Lower leg skin (tissue), 4 donors: ENCODE measurements at places on chromosomes 16 and 17. TPM values are rescaled to one million over a fixed set of nuclear protein-coding genes. Genes with fewer than 3 reads are reported as not detected.

DNA sequence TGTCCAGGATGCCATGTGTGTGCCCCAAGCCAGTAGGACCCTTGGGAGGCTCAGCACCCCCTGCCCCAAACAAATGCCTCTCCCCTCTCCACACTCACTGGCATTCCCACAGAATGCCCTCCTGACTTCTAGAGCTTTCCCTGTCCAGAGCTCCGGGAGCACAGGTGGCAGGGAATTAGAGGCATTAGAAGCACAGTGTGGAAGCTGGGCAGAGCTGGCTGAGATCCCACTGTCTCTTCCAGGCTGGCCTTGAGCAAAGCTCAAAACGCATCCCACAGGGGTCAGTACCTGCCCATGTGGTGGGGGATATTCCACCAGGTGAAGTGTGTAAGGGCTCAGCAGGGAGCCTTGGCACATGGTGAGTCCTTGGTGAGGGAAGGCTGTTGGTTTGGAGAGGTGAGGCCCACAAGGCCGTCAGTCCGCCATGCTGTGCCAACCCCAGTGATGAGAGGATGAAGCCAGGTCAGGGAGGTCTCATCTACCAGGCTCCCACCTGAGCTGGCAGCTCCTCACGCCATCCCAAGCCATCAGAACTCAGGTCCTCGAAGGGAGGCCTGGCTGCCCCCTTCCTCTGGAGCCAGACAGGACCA lies 18.1 kb downstream of the ENDOV start:
- DNase-seq: no peak

GRCh38 chr16:85650844-85651628 lies 37.7 kb downstream of the GINS2 start:
- DNase-seq: no peak

DNA sequence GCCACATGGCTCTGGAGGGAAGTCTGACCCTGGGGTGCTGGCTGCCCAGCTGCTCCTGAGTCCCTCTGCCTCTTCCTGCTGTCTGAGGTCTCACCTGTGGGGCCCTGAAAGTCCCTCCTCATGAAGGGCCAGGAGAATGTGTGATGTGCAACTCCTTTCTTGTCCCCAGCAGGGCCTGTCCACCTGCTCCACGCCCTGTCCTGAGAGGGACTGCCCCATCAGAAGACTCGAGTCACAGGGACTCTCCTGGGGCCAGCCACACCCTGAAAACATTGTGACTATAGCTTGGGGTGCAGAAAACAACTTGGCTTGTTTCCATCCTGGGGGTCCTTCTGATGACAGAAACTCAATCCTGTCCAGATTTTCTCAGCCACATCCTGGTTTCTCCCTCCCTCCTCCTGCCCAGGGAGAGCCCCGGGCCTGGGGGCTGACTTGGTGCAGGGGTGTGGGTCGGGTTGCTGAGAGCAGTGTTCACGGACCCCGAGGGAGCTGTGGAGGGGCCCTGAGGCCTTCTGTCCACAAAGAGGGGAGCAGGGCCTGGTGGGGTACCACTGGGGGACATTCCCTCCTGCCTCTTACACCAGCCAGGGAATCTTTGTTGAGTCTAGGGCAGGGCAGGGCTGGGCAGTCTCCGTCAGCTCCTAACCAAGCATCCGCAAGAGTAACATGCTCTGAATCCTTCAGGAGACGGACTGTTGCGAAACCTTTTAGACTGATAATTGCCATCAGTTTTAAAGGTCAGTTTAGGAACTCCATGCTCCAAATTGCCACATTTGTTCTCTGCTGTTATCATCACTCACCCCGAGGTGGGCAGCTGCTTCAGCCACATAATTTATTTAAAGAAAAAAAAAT lies 45.9 kb downstream of the NT5M start:
- peak; percentile 71 for DNase-seq

GRCh38 chr16:5005916-5006315 lies 27.8 kb downstream of the NAGPA start:
- no peak for DNase-seq

GRCh38 chr16:84672276-84673202 lies 24.2 kb downstream of the KLHL36 start:
- peak; percentile 55 for DNase-seq

DNA sequence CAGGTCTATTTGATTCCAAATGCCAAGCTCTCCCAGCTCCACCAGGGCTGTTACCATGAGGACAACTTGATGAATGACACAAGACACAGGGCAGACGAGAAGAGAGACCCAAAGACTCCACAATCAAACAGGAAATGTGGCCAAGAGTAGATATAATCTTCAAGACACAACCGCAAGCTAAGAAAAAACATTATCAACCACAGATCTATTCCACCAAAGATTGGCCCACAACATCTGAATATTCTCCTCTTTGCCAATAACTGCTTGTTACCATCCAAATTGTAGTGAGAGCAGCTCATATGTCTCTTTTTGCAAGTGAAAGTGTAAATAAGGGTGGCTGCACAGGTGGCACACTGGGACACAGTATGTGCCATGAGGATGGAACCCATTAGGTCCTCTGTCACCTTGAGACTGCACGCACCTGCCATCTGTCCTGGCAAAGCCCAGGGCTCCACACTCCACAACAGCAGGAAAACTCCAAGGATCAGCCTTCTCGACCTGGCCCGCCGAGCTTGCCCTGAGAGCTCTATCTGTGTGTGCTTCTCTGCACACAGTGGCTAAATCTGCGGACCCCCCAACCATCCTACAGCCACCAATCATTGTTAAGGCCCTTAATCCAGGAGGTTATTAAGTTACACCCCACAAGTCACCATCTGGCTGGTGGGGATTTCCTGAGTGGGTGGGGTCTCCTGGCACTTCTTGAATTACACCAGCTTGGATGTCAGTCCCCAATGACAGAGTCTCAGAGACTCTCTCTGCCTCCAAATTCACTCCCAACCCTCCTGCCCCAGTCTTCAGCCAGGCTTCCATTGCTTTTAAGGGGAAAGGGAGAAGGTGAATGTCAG lies 50.5 kb downstream of the DYNLRB2 start:
- no peak for DNase-seq

DNA sequence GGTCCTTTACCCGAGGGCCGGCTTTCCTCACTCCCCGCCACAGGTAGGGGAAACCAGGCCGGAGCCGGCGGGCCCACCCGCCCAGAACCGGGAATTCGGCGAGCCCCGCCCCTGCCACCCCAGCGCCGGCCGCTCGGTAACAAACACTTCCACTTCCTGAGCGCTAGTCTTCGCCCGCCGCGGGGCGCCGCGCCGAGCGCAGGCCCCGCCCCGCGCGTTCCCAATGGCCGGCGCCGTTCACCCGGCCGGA lies 224 bp upstream of the NHERF1 start:
- no peak for DNase-seq

Gene KCNJ2
- 10.4 TPM for total RNA-seq

Gene PYY
- total RNA-seq: not detected

DNA sequence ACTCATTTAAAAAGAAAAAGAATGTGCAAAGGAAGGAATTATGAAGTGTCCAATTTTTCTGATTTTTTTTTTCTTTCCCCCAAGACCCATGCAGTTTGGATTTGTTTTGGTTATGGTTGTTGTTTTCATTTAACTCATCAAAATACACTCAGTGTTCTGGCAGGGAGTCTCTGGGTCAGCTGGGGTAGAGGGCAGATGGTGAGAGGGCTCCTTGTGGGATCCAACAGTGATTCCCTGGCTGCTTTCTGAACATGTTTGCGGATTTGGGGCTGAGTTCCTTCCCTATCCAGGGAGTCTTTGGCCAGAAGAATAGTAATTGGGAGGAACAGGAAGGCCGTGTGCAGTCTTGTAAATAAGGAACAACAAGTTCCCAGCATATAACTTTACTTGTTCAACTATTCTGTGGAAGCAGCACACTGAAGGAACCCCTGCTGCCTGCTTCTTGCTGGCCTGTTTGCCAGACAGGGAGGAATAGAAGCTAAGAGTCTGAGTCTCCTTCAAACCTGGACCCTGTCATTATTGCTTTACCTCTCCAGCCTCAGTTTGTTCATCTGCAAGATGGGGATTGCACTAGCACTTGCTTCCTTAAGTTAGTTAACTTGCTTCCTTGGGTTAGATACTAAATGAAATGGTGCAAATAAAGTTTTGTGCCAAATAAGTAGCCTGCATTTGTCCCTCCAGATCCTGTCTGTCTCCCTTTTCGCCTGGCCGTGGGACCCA lies 32.1 kb downstream of the C17orf67 start:
- DNase-seq: no peak

Gene TMEM238L
- total RNA-seq: 1.2 TPM

DNA sequence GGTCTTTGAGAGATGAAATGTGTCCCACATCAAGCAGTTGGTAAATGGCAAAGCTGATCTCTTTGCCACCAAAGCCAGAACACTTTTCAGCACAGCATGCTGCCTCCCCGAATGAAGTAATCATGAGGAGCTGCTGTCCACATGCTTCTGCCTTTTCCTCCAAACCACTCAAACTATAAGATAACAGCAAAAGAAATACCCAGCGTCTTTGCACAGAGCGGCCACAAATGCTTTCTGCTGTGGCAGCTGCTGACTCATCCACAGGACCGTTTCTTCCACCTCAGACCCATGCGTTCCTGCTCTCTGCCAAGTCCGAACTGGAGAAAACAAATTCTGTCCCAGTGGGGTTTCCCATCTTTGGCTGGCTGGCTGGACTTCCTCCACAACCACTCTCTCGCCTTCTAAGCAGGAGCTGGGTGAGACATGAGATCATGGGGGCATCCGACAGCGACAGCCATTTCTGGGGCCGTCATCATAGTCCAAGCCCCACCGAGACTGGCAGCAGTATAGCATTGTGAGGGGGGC lies 27.1 kb downstream of the TBC1D3B start:
- DNase-seq: no peak

Gene TTYH2
- 12.7 TPM for total RNA-seq

GRCh38 chr17:44787271-44787940 lies 28.6 kb downstream of the ADAM11 start:
- no peak for DNase-seq

- peak; percentile 80 for DNase-seq
Measured at GRCh38 chr17:76538941-76539570, 788 bp upstream of the PRCD start.

DNA sequence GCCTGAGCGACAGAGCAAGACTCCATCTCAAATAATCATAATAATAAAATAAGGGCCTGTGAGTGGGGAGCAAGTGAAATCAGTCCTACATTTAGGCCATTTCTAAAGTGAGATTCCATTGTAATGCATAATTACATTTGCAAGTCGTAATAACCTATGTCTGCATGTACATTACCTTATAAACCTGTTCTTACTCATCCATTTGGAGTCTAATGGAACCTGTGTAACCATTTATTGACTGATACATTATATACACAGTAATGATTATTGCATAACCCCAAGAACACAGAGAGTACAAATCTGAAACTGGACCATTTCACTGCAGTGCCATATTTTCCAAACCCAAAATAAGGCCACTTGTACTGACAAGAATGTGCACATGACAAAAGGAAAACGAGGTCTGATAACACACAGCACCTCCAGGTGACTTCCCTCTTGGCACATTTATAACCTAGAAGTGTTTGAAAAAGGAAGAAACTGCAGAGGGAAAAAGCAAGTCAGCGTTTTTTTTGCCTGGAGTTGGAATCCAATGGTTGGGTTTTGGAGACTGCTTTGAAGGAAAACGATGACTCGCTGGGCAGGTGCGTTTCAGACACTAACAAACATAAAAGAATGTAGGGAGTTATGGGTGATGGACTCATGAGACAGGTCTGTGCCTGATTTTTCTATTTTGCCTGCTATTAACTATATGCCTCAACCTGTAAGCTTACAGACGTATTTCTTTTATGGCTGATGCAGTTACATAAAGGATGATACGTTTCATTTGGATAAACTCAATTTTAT lies 63.6 kb upstream of the KIFC3 start:
- no peak for DNase-seq

Gene GP2
- total RNA-seq: 2.3 TPM

DNA sequence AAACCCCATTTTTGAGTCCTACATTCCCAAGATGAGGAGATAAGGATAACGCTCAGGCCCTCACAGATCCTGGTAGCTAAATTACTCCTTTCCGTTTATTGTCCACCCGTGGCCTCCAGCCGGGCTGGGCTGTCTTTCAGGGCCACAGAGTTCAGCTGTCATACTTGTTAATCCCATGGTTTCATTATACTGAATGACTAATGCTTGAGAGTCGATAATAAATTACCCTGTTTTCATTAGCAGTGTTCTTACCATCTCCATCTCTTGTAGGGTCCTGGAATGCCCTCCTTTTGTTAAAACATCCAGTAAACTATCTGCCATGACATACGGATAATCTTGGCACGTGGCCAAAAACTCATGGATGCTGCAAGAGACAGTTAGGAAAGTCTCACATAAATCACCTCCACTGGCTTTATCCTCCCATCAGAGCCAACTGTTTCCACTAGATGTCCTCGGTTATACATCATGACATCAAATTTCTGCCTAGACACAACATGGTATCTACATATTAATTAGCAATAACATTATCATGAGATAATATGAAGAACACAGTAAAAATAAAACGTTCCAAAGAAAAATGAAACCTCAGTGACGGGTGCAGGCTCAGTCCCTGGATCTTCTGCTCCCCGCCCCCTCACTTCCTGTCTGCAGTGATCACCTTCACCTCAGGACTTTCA lies 45.3 kb downstream of the BRD7 start:
- no peak for DNase-seq

- no peak for DNase-seq
Measured at GRCh38 chr17:39213852-39214251, 11.9 kb downstream of the STAC2 start.

DNA sequence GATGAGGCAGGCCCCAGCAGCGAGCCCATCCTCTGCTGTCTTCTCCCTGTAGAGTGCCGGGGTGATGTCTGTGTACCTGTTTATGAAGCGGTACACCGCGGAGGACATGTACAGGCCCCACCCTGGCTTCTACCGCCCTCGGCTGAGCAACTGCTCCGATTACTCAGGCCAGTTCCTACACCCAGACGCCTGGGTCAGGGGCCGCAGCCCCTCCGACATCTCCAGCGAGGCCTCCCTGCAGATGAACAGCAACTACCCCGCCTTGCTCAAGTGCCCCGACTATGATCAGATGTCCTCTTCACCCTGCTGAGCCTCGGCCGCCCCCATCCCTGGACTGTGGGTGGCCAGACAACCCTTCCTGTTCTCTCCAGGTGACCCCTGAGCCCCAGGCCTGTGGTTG lies 50.0 kb downstream of the CACNG5 start:
- DNase-seq: no peak

GRCh38 chr16:2686912-2687507 lies 4.7 kb downstream of the KCTD5 start:
- DNase-seq: no peak

Gene RMI2
- 7.9 TPM for total RNA-seq

Gene NOD2
- 31.0 TPM for total RNA-seq

DNA sequence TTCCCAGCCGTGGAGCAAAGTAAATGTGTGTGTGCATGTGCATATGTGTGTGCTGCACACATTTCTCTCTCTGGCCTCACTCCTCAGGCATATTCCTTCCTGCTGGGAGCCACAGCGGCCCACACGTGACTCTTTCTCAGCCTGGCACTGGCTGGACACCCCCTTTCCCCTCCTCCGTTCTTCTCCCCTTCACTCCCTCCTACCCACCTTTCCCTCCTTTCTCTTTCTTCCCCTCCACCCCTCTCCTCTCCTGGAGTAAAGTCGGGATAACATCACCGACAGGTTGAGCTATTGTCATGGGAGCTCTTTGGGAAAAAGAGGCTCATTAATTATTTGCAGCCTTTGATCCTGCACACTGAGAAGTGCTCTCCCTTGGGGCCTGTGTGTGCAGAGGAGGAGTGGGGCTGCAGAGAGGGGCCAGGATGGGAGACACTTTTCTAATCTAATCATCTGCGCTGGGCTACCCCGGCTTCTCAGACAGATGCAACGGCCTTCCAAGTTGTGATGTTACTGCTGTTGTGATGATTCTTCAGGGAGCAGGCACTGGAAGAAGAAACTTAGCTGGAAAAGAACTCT lies 126.3 kb upstream of the HSBP1 start:
- DNase-seq: no peak

GRCh38 chr17:74882517-74883240 lies 9.9 kb upstream of the FDXR start:
- no peak for DNase-seq

GRCh38 chr17:27888067-27888466 lies 5.1 kb downstream of the LYRM9 start:
- DNase-seq: no peak
